ENCODE measurements at places on chromosomes 3 and 15.

- no peaks in the 10 kb centered on the region for H3K36me3 ChIP-seq
- DNase-seq = no peak
- no peak overlapping the region for H3K4me3 ChIP-seq
- no peaks in the 10 kb centered on the region for H3K4me1 ChIP-seq
- no peaks in the 10 kb centered on the region for H3K27me3 ChIP-seq
- H3K27ac ChIP-seq = no peak overlapping the region
Measured at GRCh38 chr3:124960698-124961097, 26.1 kb upstream of the MUC13 start.

DNA sequence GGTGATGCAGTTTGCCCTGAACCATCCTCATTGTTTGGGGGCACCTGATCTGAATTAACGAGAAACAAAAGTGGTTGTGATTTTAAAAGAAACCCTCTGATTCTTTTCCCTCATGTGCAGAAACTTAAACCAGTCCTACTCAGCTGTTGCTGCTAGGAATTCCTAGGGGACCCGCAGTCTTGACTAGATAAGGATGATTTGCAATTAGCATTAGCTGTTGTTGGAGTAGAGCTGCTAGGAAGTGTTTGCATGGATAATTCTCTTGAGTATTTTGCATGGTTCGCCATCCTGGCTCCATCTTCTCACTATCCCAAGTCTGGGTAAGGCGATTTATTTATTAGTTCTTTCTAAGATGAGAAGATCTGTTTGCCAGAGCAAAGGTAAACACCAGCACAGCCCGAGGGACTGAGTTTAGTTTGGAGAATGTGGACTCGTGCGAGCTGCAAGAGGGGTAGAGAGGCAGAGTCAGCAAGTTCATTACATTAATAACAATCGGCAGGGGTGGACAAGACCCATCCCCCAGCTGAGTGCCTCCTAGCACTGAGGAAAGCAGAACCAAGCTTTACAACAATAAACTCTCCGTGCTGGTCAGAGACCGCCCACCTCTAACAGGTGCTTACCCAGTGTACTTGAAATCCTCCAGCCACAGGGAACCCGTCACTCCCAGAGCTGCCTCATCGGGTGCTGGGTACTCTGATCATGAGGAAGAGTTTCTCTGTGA lies 4.1 kb downstream of the FGD5 start:
- no peak for DNase-seq
- no peak overlapping the region for H3K4me3 ChIP-seq
- H3K36me3 ChIP-seq = no peaks in the 10 kb centered on the region
- H3K27me3 ChIP-seq = no peaks in the 10 kb centered on the region
- H3K27ac ChIP-seq = no peak overlapping the region

DNA sequence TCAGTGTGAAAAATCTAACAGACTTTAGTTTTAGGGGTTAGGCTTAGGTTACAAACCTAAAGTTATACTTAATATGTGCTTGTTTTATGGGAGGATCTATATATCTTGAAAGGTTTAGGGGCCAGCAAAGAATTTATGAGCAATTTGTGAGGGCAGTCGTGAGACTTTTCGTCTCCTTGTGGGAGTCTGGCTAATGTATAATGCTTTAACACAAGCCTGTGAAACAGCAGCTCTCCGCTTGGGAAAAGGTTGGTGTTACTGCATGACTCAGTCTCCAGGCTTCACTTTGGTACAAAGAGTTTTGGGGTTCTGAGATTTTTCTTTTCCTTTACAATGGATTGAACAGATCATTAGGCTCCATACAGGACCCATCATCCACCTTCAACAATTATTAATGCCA lies 79.0 kb upstream of the MFGE8 start:
- DNase-seq = no peak
- no peak overlapping the region for H3K4me3 ChIP-seq
- H3K27ac ChIP-seq = no peak overlapping the region
- H3K36me3 ChIP-seq = no peaks in the 10 kb centered on the region
- H3K4me1 ChIP-seq = no peaks in the 10 kb centered on the region

DNA sequence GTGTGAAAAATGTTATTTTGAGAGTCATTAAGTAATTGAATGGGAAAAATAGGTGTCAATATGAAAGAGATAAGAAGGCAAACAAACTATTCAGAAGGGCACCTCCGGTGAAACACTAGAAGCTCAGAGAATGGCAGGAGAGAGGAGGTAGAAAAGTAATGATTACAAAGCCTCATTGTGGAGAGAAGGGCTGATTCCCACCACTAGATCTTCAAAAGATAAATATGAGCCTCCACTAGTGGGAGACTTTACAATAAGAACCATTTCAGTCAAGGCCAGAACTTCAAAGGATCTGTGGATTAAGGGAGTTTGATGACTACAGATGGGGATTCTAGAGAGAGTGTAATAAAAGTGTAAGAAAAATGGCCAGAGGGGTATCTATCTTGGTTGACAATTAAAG lies 535.6 kb downstream of the NLGN1 start:
- H3K27me3 ChIP-seq = no peaks in the 10 kb centered on the region
- no peaks in the 10 kb centered on the region for H3K36me3 ChIP-seq
- DNase-seq = no peak
- no peaks in the 10 kb centered on the region for H3K4me1 ChIP-seq

DNA sequence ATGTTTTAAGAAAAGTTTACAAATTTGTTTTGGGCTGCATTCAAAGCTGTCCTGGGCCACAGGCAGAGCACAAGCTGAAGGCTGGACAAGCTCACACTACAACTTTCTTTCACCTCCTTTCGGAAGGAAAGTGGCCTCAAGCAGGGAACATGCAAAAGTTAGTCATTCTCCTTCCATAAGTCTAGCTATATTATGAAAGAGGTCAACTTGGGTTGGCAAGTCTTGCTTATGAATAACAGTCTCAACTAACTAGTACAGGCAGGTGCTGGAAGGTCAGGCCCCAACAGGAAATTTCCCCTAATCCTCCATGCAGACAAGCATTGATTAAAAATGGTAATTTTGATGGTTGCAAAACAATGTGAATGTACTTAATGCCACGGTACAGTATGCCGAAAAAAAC lies 69.4 kb downstream of the OSBPL10 start:
- H3K4me3 ChIP-seq = no peak overlapping the region
- no peaks in the 10 kb centered on the region for H3K36me3 ChIP-seq
- DNase-seq = no peak
- H3K27ac ChIP-seq = no peak overlapping the region
- peaks cover 5% of the 10 kb centered on the region for H3K4me1 ChIP-seq
- no peaks in the 10 kb centered on the region for H3K27me3 ChIP-seq

GRCh38 chr3:73540969-73541740 lies 83.6 kb downstream of the PDZRN3 start:
- no peak overlapping the region for H3K27ac ChIP-seq
- DNase-seq = no peak
- no peaks in the 10 kb centered on the region for H3K36me3 ChIP-seq
- H3K4me1 ChIP-seq = no peaks in the 10 kb centered on the region

- H3K27ac ChIP-seq = peak overlapping the region; percentile 47
- H3K4me3 ChIP-seq = peak overlapping the region; percentile 36
- peaks cover 42% of the 10 kb centered on the region for H3K4me1 ChIP-seq
- DNase-seq = no peak
- H3K36me3 ChIP-seq = no peaks in the 10 kb centered on the region
Measured at GRCh38 chr3:160827516-160827915, 71.5 kb downstream of the PPM1L start.

DNA sequence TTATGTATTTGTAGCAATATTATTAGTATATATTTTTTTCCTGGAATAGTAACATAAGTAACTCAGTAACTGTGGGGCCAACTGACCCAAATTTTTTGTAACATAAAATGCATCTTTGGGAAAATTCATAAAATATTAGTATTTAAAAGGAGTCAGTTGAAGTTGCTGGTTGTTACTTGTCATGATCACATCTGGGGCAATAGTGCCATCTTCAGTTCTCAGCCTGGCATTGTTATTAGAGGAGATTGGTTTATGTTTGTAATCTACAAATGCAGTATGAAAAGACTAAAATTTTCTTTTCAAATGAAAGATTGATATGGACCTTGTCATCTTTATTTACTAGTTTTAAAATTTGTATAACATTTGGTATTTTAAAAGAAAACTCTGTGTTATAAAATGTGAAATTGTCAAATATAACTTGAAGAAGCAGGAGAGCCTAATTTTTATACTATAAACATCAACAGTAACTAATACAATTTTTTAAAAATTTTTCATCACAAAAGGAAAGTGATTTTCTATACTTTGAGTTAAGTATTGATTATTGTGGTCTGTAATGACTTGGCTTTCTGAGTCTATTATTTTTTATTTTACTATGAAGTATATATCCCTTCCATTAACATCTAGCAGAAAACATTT lies 38.8 kb upstream of the MLF1 start:
- DNase-seq = no peak
- no peaks in the 10 kb centered on the region for H3K27me3 ChIP-seq

DNA sequence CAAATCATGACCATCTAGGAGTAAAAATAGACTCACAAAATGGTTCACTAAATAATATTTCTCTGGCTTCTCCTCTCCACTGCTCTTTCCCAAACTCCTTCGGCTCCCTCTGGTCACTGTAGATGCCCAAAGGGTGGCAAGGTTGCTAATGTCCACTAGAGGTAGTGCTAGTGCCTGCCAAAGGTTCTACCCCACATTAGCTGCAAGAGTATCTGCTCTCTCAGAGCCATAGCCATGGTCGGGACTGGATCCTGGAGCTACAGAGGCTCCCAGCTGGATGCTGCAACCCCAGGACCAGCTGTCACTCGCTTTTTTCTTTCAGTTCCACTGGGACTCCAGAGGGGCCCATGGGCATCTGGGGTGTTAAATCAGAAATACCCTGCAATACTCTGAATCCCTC lies 8.5 kb downstream of the HTR3D start:
- DNase-seq = no peak
- no peak overlapping the region for H3K27ac ChIP-seq
- H3K27me3 ChIP-seq = peaks cover 4% of the 10 kb centered on the region

DNA sequence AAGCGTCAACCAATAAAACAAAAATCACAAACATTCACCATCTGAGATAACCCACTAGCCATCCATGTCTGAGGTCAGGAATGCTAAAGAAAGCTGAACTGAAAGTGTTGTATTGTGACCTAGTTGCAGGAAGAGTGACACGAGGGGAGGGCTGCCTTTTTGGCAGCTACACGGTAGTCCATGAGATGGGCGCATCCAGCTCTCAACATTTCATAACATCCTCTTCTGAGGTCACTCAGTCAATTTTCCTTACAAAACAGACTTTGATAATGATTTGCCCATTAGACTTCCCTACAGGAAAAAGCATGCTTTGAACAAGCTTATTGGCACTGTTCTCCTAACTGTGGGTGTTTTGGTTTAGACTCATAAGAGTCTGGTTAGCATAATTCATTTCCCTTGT lies 15.4 kb upstream of the SHF start:
- H3K36me3 ChIP-seq = no peaks in the 10 kb centered on the region

- peaks cover 2% of the 10 kb centered on the region for H3K4me1 ChIP-seq
- no peak for DNase-seq
- no peak overlapping the region for H3K4me3 ChIP-seq
- H3K27me3 ChIP-seq = no peaks in the 10 kb centered on the region
Measured at GRCh38 chr3:110813541-110813940, 258.1 kb upstream of the NECTIN3 start.

- no peaks in the 10 kb centered on the region for H3K4me1 ChIP-seq
- DNase-seq = no peak
- H3K4me3 ChIP-seq = no peak overlapping the region
- H3K27me3 ChIP-seq = peaks cover 7% of the 10 kb centered on the region
Measured at GRCh38 chr15:81937189-81937588, 108.6 kb downstream of the MEX3B start.

- no peak for DNase-seq
- no peak overlapping the region for H3K27ac ChIP-seq
- H3K4me1 ChIP-seq = peaks cover 19% of the 10 kb centered on the region
- no peaks in the 10 kb centered on the region for H3K36me3 ChIP-seq
- no peaks in the 10 kb centered on the region for H3K27me3 ChIP-seq
Measured at GRCh38 chr3:10434144-10434937, 71.0 kb downstream of the ATP2B2 start.

DNA sequence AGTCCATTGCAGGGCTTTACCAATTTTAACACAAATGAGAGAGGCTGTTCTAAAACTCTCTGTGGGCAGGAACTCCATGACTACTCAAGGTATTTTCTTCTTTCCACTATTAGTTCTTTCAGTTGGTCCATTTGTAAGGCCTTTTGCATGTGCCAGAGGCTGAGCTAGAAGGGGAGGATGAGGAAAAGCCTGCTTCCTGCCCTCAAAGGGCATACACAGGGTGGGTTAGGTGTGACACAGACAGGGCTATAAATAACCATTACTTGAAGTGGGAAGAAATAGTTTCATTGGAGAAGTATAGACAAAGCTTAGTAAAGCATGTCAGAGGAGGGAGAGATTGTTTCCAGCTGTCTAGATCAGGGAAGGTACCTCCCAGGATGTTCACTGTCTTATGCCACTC lies 52.1 kb upstream of the PRTG start:
- no peak overlapping the region for H3K4me3 ChIP-seq
- H3K36me3 ChIP-seq = no peaks in the 10 kb centered on the region
- H3K27ac ChIP-seq = no peak overlapping the region
- DNase-seq = no peak
- peaks cover 1% of the 10 kb centered on the region for H3K27me3 ChIP-seq
- H3K4me1 ChIP-seq = no peaks in the 10 kb centered on the region

DNA sequence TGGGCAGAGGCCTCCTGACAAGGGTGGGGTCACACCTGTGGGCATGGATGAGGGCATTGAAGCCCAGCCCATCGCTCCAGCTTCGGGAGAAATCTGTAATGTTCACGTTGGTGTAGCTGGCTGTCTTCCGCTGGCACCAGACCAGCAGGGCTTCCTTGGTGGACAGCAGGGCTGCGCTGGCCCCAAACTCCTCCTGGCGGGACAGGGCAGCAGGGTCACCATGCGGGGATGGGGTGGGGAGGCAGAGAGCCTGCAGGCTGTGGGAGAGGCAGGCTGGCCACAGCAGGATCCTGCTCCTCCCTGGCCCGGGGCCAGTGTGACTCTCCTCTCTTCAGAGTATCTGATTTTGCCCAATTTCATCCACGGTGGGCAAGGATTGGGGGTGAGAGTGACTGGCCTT lies 6.0 kb downstream of the SPTBN5 start:
- DNase-seq = no peak
- no peaks in the 10 kb centered on the region for H3K36me3 ChIP-seq
- H3K4me3 ChIP-seq = no peak overlapping the region
- peaks cover 3% of the 10 kb centered on the region for H3K27me3 ChIP-seq
- peaks cover 28% of the 10 kb centered on the region for H3K4me1 ChIP-seq

GRCh38 chr3:4809922-4810321 lies 169.3 kb upstream of the BHLHE40 start:
- H3K27ac ChIP-seq = peak overlapping the region; percentile 75
- peaks cover 17% of the 10 kb centered on the region for H3K4me1 ChIP-seq
- no peak overlapping the region for H3K4me3 ChIP-seq
- H3K27me3 ChIP-seq = no peaks in the 10 kb centered on the region
- H3K36me3 ChIP-seq = peaks cover 38% of the 10 kb centered on the region

DNA sequence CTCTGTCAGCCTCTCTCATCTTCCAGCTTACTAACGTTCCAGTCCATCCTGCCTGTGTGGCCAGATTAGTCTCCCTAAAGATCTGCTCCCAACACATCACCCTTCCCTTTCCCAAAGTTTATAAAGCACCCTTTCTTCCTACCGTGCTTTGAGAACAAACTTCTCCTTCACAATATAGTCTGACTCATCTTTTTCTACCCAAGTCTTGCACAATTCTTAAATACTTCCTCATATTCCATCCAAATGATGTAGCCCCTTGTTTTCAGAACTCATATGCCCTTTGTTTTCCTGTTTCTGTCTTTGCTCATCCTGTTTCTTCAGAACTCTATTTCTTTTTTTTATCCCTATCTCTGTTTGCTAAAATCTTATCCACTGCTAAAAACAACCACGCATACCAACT lies 326.8 kb downstream of the MFSD1 start:
- no peaks in the 10 kb centered on the region for H3K4me1 ChIP-seq
- H3K27me3 ChIP-seq = no peaks in the 10 kb centered on the region
- H3K36me3 ChIP-seq = no peaks in the 10 kb centered on the region
- no peak overlapping the region for H3K27ac ChIP-seq
- DNase-seq = no peak
